ENCODE measurements at places on chromosomes 6 and 20. TPM values are rescaled to one million over a fixed set of nuclear protein-coding genes. Genes with fewer than 3 reads are reported as not detected.
A peak's percentile ranks its signal among the peaks of the same experiment; 100 is the strongest.

Gene GSTA3
- not detected for total RNA-seq

Gene SLC13A3
- total RNA-seq, result 0.26 TPM

Gene EGFL8
- 22.6 TPM for total RNA-seq

Gene SOX18
- 0.30 TPM for total RNA-seq

Gene C6orf52
- total RNA-seq, result 3.0 TPM

Gene FERMT1
- not detected for total RNA-seq

Gene OLIG3
- total RNA-seq, result not detected

Gene CDSN
- not detected for total RNA-seq

Gene TOX2
- total RNA-seq, result 0.44 TPM

Gene OR2H1
- total RNA-seq, result not detected

DNA sequence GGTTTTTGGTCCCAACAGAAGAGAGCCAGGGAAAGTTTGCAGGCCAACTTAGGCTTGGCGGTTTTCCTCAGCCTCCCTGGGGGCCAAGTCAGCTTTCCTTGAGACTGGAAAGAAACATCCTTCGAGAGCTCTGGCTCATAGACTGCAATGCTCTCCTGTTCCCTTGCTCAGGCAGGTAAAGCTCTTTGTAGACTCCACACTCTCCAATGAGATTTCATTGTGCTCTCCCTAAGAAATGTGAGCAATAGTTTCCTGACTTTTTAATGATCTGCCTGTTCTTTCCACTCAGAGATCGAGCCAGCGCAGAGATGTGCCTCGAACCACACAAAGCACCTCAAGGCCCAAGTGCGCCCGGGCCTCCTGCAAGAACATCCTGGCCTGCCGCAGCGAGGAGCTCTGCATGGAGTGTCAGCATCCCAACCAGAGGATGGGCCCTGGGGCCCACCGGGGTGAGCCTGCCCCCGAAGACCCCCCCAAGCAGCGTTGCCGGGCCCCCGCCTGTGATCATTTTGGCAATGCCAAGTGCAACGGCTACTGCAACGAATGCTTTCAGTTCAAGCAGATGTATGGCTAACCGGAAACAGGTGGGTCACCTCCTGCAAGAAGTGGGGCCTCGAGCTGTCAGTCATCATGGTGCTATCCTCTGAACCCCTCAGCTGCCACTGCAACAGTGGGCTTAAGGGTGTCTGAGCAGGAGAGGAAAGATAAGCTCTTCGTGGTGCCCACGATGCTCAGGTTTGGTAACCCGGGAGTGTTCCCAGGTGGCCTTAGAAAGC lies 13.9 kb downstream of the TNFAIP3 start:
- DNase-seq, result no peak

DNA sequence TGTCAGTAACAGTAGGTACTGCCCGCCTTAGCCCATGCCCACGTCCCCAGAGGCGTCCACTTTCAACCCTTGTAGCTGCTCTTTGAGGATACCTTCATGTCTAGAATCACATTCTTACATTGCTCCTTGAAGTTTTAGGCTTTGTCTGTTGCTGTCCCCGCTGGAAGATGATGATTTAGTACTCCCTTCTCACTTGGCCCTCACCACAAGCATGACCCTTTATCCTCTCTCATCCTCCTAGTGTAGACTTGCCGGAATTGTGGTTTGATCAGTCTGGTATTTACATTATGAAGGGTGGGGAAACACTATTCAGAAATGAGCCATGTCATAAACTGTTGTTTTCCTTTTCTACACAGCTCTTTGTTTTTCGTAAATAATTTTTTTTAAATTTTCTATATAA lies 87.4 kb downstream of the ARID1B start:
- DNase-seq, result no peak

- no peak for DNase-seq
These were observed 16.3 kb upstream of the POPDC3 start for GRCh38 chr6:105196076-105196475.

DNA sequence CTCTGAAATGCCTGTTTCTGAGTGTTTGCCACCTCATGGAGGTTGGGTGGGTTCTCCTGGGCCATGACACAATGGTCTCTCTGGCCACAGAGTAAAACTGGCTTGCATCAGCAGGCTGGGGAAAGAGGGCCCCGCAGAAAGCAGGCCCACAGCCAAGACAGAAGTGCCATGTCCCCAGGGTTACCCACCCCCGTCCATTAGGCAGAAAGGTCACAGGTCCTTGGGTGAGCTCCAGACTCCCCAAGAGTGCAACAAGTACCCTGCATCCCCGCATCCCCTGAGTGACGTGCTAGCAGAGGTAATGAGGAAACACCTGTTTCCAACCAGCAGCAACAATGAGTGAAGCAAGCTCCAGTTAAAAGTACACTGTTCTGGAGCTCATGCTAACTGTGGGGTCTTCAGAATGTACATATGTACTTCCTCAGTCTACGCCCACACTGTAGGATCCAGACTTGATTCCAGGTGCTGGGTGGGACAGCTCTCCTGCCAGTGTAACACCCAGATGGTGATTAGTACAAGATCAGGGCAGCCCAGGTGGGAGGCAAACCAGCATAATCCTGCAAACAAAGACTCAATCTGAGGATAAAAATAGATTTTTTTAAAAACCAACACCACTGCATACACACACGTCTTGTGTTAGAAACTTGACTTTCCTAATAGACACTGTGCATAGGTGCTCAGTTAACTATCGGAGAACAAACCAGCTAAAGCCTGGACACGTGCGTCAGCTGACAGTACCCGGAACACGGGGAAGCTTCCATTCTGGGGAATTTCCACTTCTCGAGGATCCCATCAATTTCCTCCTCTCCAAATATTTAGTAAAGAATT lies 31.5 kb downstream of the RRBP1 start:
- DNase-seq, result peak; percentile 9

DNA sequence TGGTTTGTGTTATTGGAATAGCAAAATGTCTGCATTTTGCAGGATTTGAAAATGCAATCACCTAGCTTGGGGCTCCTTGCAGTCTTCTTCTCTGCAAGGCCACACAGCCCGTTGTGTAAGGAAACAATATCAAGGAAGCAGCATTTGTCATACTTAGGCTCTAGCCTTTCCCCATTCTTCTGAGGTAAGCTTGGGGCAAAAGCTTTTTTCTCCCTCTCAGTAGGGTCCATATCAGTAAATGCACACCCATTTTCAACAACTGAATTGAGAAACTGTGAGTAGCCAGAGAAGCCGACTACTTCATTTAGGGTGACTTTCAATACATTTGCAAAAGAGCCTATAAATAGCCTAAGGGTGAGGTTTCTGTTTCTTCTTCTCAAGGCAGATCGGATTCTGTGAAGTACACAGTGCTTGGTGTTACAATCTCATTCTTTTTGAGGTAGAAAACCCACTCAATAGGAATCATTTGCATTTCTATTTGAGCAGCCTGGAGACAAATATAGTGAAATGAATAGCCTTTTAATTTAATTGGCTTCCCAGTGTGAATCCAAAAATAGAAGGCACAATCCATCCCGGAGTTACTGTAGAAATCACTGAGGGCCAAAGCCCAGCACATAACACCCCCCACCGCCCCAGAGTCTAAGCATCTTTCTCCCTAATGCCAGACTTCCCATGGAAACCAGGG lies 61.8 kb downstream of the BTBD3 start:
- no peak for DNase-seq

DNA sequence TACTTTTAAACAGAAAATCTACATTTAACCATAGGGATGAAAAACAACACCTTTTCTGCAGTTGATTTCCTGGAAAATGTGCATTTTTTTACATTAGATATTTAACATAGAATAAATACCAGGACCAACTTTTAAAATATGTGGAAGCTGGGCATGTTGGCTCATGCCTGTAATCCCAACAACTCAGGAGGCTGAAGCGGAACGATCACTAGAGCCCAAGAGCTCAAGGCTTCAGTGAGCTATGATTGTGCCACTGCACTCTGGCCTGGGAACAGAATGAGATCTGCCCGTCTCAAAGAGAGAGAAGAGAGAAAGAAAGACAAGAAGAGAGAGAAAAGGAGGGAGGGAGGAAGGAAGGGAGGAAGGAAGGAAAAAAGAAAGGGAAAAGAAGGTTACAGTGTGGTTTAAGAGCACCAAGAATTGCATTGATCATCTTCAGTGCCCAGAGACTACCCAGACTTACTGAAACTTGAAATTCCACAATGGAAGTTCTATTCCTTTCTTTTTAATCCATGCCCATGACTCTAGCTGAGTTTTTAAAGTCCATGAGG lies 189.4 kb upstream of the ARID1B start:
- no peak for DNase-seq

DNA sequence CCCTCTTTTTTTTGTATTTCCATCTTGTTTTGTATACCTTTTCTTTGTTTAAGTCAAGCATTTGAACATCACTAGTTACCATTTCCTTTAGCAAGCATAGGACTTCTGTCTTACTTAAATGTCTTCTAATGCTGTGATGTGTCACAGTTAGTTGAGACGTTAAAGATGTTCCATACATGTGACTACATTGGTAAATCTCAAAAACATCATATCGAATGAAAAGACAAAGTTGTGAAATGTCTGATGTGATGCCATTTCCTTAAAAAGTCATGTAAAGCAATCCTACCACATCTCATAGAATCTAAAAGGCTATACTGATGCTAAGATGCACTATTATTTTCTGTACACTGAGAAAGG lies 26.8 kb downstream of the SLC16A10 start:
- DNase-seq, result no peak

GRCh38 chr6:47810885-47811284 lies 29.1 kb downstream of the OPN5 start:
- no peak for DNase-seq

- DNase-seq, result no peak
These were observed 5.5 kb downstream of the RAB44 start for GRCh38 chr6:36703081-36703606.

DNA sequence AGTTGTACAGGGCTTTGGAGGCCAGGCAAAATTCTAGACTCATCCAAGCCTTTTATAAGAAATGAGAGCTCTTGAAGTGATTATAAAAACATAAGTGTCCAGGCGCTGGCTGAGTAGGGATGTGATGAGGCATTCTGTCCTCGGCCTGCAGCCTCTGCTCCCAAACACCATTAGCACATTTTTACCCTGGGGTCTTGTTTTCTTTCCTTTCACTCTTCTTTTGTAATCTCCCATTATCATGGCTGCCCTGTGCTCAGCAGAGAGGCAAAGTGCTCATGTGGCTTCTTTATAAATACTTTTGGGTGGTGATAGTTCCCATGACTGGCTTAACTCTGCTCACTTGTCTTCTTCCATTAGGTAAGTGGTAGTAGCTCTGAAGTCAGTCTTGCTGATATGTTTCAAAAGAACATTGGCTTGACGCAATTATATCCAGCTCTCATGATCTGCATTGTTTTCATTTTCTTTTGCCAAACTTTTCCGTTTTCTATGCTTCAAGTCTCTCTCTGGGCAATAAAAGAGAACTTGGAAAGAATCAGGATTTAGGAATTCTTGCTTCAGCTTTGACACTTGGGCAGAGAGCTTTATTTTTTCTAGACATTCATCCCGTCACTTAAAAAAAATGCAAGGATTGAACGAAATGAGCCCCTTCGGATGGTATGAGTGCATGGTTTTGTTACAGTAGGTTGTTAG lies 61.1 kb downstream of the CAP2 start:
- no peak for DNase-seq

GRCh38 chr6:939526-940252 lies 246.8 kb upstream of the EXOC2 start:
- no peak for DNase-seq

- DNase-seq, result no peak
These were observed 56.3 kb downstream of the FOXO3 start for GRCh38 chr6:108616973-108617372.

DNA sequence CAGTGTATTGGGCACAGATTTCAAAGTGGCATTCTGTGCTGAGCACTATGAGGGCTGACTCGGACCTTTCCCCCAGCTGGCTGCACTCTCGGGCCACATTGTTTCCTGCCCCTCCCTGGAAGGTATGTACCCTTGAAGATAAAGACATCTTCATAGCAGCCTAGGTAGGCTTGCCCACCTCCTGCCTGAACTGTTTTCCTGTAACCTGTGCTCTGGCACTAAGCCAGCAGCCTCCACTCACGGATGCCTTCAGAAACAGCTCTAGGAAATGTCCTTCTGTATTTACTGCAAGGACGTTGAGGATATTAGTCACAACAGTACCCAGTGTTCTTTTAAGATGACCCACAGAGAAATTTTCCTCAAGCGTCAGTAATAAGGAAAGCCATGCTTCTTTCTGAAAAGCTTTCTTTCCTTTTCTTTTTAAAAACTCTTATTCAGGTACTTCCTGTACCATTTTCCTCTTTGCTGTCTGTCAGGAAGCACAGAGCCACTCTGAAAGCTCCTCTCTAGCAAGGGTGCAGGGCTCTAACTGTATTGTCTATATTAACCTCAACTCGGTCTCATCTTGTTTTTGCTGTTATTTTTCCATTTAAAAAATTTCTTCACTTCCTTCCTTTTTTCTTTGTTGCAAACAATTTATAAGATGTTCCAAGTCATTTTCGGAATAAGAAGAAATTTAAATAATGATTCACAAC lies 43.5 kb downstream of the TTI1 start:
- no peak for DNase-seq

GRCh38 chr20:47727170-47727880 lies 58.0 kb downstream of the SULF2 start:
- DNase-seq, result peak; percentile 77

DNA sequence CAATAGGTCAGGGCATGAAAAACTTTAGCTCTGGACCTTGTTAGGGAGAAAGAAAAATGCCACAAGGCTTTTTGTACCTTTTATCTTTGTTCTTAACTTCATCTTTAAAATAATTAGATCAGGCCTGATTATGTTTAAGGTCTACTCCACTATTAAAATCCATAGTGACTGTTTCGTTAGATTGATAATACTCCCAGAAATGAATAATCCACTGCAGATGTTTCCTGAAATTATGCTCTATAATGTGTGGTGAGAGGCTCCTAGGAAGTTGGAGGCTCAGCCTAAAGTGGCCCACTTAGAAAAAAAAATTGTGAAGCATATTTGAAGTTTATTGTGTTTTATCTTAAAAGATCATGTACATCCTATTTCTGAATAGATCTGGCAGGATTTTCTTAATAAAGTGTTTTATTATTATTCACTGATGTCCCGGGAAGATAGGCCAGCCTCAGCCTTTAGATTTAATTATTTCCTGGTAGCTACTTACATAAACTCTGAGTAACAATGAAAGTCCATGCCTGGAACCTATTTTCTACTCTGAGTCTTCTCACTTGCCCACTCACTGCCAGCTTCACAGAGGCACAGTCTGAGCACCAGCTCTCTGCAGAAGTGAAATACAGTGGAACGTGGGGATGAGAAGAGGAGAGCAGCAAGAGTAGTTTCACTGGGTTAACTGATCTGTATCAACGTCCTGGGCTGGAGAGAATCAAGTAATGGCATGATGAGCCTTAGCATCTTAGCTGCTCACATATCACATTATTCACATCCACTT lies 126.8 kb upstream of the TMEM170B start:
- no peak for DNase-seq

DNA sequence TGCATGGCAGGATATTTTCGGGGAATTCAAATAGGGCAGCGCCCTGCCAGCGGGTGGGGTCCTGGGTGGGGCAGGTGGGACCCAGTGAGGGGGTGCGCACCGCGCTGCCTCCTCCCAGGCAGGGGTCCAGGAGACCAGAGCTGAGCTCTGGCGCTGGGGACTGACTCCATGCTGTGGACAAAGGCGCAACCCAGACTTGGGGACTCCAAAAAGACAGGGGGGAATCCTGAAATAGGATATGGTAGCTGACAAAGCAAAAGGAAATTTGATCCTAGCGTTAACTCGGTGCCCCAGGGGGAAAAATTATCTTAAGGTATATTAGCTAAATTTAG lies 23.6 kb downstream of the TFAP2A start:
- DNase-seq, result no peak

GRCh38 chr6:108589244-108589791 lies 28.6 kb downstream of the FOXO3 start:
- no peak for DNase-seq

GRCh38 chr20:61203320-61203719 lies 48.7 kb upstream of the CDH4 start:
- DNase-seq, result no peak

GRCh38 chr6:133202610-133203343 lies 38.4 kb upstream of the EYA4 start:
- DNase-seq, result no peak

Data from activated naive CD8-positive, alpha-beta T cell treated with anti-CD3 and anti-CD28 coated beads, Interleukin-2, amount 10 ng/mL, durations not matched to agents 7 days and 5 days (primary cell).